Mesothelial cell of epicardium (in vitro differentiated cells): ENCODE measurements at places on chromosomes 16 and 17.

GRCh38 chr16:54397190-54397835, 110.7 kb upstream of the IRX3 start:
- H3K27ac ChIP-seq, result no peak overlapping the region
- no peaks in the 10 kb centered on the region for H3K4me1 ChIP-seq
- peaks cover 6% of the 10 kb centered on the region for H3K27me3 ChIP-seq
- no peak for DNase-seq
- H3K4me3 ChIP-seq, result no peak overlapping the region

DNA sequence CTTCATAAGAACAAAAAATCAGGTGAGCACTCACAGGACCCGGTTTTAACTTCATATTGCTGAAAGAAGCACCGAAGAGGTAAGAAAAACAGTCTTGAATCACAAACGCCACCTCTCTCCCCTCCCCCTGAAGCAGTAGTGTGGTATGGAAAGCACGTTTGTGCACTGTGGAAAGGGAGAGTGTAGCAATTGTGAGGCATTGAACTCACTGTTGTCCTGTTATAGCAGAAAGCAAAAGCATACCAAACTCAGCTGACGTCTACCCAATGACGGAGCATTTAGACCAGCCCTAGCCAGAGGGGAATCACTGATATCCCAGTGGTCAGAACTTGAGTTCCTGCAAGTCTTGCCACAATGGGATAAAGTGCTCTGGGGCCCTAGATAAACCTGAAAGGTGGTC, 98.8 kb downstream of the DYNLRB2 start:
- H3K36me3 ChIP-seq, result no peaks in the 10 kb centered on the region
- H3K4me1 ChIP-seq, result no peaks in the 10 kb centered on the region
- no peaks in the 10 kb centered on the region for H3K27me3 ChIP-seq
- H3K27ac ChIP-seq, result no peak overlapping the region
- no peak for DNase-seq

GRCh38 chr16:87463722-87464690, 28.8 kb downstream of the ZCCHC14 start:
- H3K27ac ChIP-seq, result peak overlapping the region; percentile 88
- H3K4me1 ChIP-seq, result peaks cover 43% of the 10 kb centered on the region
- no peak for DNase-seq
- peaks cover 2% of the 10 kb centered on the region for H3K36me3 ChIP-seq

GRCh38 chr17:81711814-81712467, at the start of gene SLC25A10:
TSS of gene SLC25A10 (plus strand) at chr17:81712284. CDS start at chr17:81712427, 143 bp downstream.
- H3K4me3 ChIP-seq, result peak within 1 kb of the TSS; percentile 83
- H3K27ac ChIP-seq, result no peak within 1 kb of the TSS
- peaks cover 14% of the 10 kb centered on the region for H3K27me3 ChIP-seq
- DNase-seq, result peak; percentile 78
- no peaks in the 10 kb centered on the region for H3K36me3 ChIP-seq
